ENCODE measurements at places on chromosomes 3 and 15.
A peak's percentile ranks its signal among the peaks of the same experiment; 100 is the strongest.

- peak; percentile 27 for DNase-seq
Measured at GRCh38 chr15:85142312-85142711, 160.7 kb downstream of the PDE8A start.

- no peak for DNase-seq
Measured at GRCh38 chr3:72396899-72397298, 451.3 kb downstream of the SHQ1 start.

DNA sequence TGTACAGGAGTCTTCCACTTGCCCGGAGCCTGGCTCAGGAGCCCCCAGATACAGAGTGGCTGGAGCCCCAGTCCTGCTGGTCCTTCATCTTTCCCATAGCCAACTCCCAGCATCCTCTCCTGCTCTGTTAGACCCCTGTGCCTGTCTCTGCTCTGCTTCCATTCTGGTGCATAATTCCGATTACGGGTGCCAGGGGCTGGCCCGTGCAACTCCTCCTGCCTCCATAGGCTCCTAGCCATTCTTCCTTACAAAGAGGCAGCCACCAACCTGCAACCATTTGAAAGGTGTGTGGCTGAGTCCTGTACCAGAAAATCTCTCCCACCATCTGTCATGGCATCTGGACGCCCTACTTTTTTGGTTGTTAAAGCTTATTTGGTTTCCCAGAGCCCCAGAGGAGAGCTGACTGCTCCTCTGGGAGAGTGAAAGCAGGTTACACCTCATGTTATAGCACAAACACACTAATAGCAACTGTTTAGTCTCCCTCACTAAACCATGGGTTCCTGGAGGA is 5.2 kb upstream of the RAD18 start:
- peak; percentile 47 for DNase-seq

- DNase-seq = no peak
Measured at GRCh38 chr3:174532776-174533175, 326.4 kb upstream of the NAALADL2 start.

DNA sequence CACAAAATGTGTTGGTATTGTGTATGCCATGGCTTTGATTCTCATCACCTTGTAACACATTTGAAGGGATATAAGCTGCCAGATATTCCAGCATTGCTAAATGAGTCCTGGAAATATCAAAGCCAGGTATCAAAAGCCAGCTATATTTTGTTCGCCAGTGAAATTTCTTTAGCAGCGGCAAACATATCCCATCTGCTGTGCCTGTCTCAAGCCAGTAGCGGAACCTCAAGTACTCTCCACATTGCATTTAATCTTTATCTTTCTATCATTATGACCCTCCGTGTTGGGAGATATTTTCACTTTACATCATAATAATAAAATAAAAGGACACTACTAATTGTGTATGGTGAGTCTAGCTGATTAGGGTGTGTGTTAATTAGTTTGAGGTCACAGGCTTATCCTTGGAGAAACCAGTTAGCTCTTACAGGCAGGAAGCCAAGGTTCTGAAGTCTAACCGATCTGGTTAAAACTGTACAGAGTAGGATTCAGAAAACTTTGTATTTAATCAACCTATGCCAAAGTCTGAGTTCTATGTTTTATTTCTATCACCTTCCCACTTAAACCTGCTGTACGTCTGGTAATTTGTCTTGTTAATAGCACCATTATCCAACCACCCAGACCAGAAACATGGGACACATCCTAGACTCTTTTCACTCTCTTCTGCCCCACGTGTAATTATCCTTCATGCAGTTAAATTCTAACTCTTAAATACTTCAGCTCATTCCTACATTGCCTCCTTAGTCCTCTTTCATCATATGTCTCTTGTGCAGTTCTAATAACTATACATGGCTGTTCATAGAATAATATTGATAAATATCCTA is 14.5 kb downstream of the TIPARP start:
- peak; percentile 33 for DNase-seq

DNA sequence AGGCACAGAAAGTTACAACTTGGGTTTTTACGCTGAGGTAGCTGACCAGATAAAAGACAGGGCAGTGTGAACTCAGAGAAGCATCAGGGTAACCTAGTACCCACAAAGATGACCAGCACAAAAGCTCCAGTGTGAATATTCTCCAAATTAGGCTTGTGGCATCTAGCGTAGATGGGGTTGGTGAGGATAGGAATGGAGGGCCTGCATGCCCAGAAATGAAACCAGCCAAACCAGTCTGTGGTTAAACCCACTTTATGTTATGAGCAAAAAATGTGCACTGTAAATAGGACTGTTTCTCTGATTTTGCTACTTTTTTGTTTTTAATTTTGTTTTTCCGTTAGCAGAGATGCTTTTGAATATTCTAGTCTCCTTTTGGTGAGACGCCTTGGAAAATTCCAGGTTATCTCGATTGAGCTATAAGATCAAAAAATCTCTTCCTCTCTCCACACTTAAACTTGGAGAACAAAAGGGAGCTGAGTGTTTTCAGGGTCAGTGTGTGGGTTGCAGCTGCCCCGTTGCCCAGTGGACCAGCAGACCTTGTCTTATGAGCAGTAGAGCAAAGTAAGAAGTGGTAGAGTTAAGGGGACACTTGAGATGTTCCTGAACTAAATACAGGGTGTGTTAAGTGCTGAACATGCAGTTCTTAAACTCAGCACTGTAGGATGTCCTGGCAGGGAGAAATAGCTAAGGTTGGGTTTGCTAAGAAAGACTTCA is 132.9 kb downstream of the C3orf38 start:
- DNase-seq = no peak

GRCh38 chr3:134463676-134464063 is 22.1 kb downstream of the ANAPC13 start:
- no peak for DNase-seq

GRCh38 chr3:120908030-120908794 is at the start of gene STXBP5L:
STXBP5L (plus strand) TSS chr3:120908205; CDS start chr3:120909579, 1,374 bp downstream.
- DNase-seq = peak; percentile 86

GRCh38 chr3:156865732-156866131 is 39.6 kb downstream of the LEKR1 start:
- peak; percentile 5 for DNase-seq

DNA sequence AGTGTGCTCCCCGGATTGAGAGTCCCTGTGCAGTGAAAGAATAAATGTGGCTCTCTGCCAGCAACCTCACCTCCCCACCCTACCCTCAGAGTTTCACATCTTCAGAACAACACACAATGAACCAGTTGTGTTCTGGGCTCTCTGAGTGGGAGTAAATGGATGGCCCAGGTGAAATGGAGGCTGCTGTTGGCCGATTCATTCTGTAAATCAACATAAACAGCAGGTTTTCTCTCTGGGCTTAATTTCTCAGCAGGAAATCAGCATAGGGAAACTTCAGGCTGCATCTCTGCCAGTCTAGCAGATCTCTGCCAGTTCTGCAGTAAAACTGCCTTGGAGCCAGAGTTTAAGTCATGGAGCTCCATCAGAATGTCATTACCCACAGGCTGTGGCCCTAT is 54.6 kb upstream of the FURIN start:
- DNase-seq = peak; percentile 63

DNA sequence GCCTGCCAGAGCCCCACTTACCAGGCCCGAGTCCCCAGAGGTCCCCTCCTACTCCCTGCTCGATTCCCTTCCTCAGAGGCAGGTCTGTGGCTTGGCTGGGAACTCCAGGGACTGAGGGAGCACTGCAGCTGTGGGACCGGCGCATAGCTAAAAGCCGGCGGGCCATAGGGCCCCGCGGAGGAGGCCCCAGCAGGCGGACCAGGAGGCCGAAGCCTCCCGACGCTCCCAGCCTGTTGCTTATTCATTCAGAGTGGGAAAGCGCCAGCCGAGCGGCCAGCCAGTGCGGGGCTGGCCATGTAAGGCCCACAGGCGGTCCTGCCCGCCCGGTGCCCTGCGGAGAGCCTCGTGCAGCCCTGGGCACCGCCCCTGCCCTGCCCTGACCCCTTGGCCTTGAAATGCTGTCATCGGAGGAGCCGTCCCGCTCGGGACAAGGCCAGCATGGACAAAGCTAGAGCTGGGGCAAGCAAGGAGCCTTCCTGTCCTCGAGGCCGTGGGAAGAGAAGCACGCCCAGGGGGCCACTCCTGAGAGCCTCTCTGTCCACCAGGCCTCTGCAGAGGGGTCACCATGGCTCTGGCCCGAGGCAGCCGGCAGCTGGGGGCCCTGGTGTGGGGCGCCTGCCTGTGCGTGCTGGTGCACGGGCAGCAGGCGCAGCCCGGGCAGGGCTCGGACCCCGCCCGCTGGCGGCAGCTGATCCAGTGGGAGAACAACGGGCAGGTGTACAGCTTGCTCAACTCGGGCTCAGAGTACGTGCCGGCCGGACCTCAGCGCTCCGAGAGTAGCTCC is at the start of gene LOXL1:
TSS of gene LOXL1 (plus strand) at position 244 of the 784 bp plus-strand sequence. CDS start at position 566, 322 bp downstream.
- DNase-seq = peak; percentile 65

DNA sequence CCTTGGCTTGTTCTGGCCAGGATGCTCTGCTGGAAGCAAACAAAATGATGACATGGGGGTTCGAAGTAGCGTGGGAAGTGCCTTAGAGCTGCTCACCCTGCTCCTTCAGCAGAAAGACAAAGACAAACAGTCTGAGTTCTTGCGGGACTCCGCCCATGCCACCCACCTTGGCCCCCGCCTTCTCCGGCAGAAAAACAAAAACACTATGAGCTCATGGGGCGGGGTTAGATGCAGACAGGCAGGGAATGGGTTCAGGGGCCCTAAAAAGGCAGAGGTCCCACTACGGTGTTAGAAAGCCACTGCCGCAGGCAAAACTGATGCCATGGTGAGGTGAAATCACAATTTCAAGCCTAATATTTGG is 9.7 kb upstream of the NCKIPSD start:
- no peak for DNase-seq

GRCh38 chr15:68158046-68158628 is 47.0 kb downstream of the CALML4 start:
- DNase-seq = no peak

DNA sequence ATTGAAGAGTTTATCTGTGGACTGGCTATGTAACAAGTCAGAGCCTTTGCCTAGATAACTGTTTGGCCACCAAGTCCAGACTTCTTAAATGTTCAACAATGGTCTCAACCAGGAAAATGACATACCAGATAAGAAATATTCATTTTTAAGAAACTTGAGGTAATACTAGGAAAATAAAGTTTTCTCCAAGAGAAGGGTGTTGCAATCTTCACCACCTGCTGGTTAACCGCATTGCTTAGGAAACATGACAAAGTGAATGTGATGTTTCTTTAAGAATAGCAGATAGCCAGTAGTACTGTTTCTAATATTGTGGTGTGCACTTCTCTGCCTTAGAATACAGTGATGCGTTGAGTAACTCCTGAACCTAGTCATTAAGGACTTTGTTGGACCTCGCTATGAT is 321.5 kb upstream of the CADM2 start:
- no peak for DNase-seq

DNA sequence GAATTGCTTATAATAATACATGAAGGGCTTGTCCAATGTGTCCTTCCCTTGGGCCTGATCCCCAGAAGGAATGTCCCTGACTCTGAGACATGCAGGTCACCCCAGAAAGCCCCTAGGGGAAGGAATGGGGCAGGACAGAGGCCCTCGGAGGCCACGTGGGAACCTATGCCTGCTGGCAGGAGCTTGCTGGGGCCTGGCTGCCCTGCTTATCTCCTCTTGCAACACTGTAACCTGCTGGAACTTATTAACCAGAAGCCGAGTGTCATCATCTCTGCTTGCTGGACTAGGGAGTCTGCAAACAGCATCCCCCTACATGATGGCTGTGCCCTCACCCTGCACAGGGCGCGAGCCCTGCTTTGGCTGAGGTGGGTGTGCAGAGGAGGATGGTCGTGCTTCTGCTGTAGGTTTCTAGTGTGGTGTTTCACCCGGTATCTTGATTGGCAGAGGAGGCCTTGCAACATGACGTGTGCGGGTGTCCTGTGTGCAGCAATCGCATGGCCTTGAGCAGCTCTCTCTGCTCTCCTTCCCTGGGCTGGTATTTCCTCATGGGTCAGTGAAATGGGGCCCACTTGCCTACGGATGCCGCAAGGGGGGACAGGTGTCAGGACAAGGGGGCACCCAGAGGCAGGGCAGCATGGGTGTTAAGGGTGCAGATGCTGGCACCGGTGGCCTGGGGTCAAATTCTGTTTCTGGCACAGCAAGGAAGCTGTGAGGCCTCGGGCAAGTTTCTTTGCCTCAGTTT is 5.0 kb downstream of the CHST13 start:
- no peak for DNase-seq

GRCh38 chr3:99562138-99562537 is 76.3 kb upstream of the COL8A1 start:
- no peak for DNase-seq

DNA sequence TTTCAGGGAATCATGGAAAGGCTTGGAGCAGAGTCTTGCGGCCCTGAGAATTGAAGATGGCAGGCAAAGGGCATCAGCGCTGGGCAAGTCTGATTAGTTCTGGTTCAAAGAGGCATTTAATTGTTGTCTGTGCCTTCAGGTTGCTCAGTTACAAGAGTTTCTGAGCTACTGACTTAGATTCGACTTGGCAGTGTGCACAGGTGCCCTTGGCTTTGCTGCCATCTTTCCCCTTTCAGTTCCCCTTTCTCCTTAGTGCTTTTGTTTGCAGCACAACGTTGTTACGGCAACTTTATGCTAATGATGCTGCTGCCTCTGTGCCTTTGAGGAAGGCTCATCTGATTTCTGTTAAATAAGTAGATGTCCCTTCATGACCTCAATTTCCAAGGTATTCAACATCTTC is 12.5 kb downstream of the P2RY14 start:
- peak; percentile 2 for DNase-seq

DNA sequence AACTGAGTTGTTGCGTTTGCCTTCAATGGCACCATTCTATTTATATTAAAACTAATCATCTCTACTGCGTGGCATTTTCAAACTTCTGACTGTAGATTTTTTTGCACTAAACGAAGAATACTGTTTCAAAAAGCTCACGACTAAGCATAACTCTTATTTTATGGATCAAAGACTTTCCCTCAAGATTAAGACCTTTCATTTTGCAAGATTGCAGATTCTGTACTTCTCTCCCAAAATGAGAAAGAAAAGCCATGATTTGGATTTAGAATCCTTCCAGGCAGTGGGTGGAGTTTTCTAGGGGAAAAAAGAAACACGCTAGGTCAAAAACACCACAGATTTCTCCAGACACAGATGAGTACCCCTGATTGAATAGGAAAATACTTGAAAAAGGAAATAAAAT is 617.2 kb upstream of the NR2F2 start:
- DNase-seq = no peak

DNA sequence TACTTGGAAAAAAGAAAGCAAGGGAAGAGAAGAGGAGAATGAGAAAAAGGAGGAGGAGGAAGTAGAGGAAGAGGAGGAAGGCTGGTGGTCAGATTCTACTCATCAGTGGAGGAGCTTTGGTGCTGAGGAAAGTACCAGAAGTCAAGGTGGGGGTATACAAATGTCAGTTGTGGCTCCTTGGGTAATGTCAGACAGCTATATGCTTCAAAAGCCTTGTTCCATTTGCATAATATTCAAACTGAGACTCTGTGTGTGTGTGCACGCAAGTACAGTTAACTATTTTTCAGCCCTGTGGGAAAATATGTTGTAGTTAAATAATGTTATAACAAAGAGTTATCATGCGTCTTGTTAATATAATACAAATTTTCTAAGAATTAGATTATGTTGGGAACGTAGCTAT is 609.7 kb downstream of the PDCD6IP start:
- DNase-seq = no peak

DNA sequence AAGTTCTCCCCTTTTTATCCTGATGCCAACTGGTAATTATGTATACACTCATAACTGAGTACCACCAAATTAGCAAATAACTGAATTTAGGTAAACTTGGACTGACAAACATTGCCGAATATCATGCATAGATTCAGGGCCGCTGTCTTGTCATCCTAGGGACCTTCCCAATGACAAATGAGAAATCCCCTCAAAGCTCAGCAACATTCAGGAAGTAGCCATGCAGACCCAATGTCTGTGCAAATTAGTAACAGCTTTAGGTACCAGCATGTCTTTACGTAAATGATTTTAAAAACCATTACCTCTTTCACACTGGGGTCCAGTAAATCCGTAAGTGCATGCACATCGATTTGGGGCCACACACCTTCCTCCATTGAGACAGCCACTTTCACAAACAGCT is 49.5 kb downstream of the FBN1 start:
- no peak for DNase-seq

All from NCI-H69 (cell line).